Spinal cord (tissue), 10 donors: ENCODE measurements at places on chromosomes 5 and 9.

GRCh38 chr9:96137671-96138429 is 164.1 kb downstream of the HSD17B3 start:
- H3K4me3 ChIP-seq = no peak overlapping the region
- H3K27ac ChIP-seq = peak overlapping the region; percentile 88
- DNase-seq = no peak
- H3K36me3 ChIP-seq = no peaks in the 10 kb centered on the region
- H3K4me1 ChIP-seq = peaks cover 52% of the 10 kb centered on the region
- H3K27me3 ChIP-seq = no peaks in the 10 kb centered on the region

DNA sequence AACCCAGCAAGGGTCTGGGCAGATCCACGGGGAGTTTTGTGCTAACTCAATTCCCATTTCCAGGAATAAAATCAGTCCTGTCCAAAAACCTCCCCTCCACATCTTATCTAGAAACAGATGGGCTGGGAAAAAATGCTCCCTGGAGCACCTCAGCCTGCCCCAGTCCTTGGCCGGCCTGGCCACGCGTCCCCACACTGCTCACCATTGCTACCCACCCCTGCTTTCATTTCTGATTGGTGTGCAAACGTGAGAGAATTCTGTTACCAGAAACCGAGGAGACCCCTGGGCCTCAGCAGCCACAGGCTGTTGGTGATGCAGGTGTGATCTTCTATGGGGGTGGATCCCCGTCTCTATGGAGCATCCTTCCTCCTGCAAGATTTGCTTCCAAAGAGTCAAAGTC is 38.0 kb upstream of the OLFM1 start:
- peaks cover 21% of the 10 kb centered on the region for H3K4me1 ChIP-seq
- no peak for DNase-seq
- no peak overlapping the region for H3K27ac ChIP-seq
- no peaks in the 10 kb centered on the region for H3K36me3 ChIP-seq

DNA sequence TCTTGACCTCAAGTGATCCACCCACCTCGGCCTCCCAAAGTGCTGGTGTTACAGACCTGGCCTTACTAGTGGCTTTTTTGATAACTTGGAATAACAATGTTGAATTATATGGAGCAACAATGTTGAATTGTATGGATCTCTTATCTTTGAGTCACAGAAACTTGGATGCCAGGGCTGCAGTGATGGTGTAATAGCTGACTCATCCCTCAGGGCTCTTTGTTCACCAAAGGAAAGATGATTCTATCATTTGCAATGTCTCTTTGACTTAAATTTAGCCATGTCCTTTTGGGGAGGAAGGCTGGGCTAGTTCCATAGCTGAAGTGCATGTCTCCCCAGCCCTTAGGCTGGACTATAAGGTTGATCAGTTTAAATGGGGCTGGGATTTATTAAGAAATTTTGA is 172.3 kb downstream of the PDZD2 start:
- peaks cover 21% of the 10 kb centered on the region for H3K4me1 ChIP-seq
- no peak overlapping the region for H3K4me3 ChIP-seq
- no peak for DNase-seq
- H3K27ac ChIP-seq = no peak overlapping the region
- H3K27me3 ChIP-seq = no peaks in the 10 kb centered on the region

DNA sequence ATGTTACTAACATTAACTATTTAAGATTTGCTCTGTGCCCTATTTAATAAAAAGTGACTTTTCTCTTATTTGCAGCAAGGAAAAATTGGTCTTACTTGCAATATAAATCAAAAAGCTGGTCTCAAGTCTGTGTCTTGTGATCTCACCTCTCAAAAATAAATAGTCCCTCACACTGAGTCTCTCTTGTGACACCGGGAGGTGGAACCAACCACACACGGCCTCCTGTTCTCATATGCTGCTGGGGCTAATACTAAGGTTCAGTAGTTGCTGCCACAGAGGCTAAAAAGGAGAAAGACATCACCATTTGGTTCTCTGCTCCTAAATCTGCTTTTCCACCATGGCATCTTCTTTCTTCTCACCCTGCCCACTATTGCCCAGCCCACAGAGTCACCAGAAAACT is 175.8 kb upstream of the FTMT start:
- no peaks in the 10 kb centered on the region for H3K36me3 ChIP-seq
- no peak overlapping the region for H3K4me3 ChIP-seq
- no peaks in the 10 kb centered on the region for H3K4me1 ChIP-seq
- DNase-seq = no peak

GRCh38 chr5:138139781-138140090 is 508 bp upstream of the NME5 start:
- no peaks in the 10 kb centered on the region for H3K4me1 ChIP-seq
- no peaks in the 10 kb centered on the region for H3K36me3 ChIP-seq
- H3K4me3 ChIP-seq = peak overlapping the region; percentile 77
- DNase-seq = no peak

GRCh38 chr9:38178237-38178636 is 109.2 kb upstream of the SHB start:
- no peaks in the 10 kb centered on the region for H3K36me3 ChIP-seq
- no peak overlapping the region for H3K4me3 ChIP-seq
- H3K27ac ChIP-seq = no peak overlapping the region
- H3K27me3 ChIP-seq = no peaks in the 10 kb centered on the region
- DNase-seq = no peak

- DNase-seq = no peak
- H3K4me1 ChIP-seq = no peaks in the 10 kb centered on the region
- H3K4me3 ChIP-seq = no peak overlapping the region
- H3K27ac ChIP-seq = no peak overlapping the region
Measured at GRCh38 chr5:136104306-136104965, 28.2 kb upstream of the SMAD5 start.

GRCh38 chr9:13568841-13569601 is 289.5 kb upstream of the MPDZ start:
- peak overlapping the region; percentile 17 for H3K4me3 ChIP-seq
- DNase-seq = peak; percentile 69
- H3K27me3 ChIP-seq = no peaks in the 10 kb centered on the region
- H3K4me1 ChIP-seq = peaks cover 20% of the 10 kb centered on the region
- peak overlapping the region; percentile 82 for H3K27ac ChIP-seq

GRCh38 chr9:109335929-109336328 is 15.1 kb upstream of the EPB41L4B start:
- no peak overlapping the region for H3K4me3 ChIP-seq
- no peaks in the 10 kb centered on the region for H3K27me3 ChIP-seq
- no peak for DNase-seq

GRCh38 chr9:130635721-130636647 is 28.4 kb upstream of the PRDM12 start:
- peaks cover 67% of the 10 kb centered on the region for H3K36me3 ChIP-seq
- no peak overlapping the region for H3K27ac ChIP-seq
- H3K27me3 ChIP-seq = no peaks in the 10 kb centered on the region
- peaks cover 19% of the 10 kb centered on the region for H3K4me1 ChIP-seq
- DNase-seq = no peak

GRCh38 chr5:6395621-6396020 is 17.3 kb upstream of the MED10 start:
- H3K36me3 ChIP-seq = no peaks in the 10 kb centered on the region
- H3K4me3 ChIP-seq = no peak overlapping the region
- DNase-seq = no peak

DNA sequence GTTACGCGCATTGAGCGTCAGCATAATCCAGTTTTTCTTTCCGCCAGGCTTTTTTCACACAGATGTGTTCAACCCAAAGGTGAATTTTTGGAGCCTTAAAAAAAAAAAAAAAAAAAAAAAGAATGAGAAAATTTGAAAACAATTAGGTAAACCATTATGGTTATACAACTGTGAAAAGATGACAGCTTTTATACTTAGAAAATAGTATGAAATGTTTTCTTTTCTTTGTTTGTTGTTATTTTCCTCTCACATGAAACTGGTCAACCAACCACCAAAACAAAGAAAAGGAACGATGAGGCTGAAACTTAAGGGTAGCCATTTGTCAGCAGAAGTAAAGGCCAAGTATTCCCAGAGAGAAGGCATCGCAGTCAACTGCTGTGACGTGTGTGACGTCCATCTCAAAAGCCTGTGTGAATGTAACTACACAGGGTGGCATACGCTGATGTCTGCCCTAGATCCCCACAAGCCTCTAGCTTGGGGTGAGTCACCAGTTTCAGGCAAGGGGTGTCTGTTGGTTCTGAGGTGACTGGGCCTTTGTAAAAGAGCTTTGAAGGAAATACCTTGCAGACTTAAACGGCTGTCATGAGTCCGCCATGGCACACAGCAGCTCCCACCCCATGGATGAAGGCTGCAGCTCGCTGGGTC is 182.9 kb downstream of the AOPEP start:
- no peak for DNase-seq
- no peak overlapping the region for H3K4me3 ChIP-seq
- no peak overlapping the region for H3K27ac ChIP-seq
- no peaks in the 10 kb centered on the region for H3K36me3 ChIP-seq
- H3K27me3 ChIP-seq = no peaks in the 10 kb centered on the region

DNA sequence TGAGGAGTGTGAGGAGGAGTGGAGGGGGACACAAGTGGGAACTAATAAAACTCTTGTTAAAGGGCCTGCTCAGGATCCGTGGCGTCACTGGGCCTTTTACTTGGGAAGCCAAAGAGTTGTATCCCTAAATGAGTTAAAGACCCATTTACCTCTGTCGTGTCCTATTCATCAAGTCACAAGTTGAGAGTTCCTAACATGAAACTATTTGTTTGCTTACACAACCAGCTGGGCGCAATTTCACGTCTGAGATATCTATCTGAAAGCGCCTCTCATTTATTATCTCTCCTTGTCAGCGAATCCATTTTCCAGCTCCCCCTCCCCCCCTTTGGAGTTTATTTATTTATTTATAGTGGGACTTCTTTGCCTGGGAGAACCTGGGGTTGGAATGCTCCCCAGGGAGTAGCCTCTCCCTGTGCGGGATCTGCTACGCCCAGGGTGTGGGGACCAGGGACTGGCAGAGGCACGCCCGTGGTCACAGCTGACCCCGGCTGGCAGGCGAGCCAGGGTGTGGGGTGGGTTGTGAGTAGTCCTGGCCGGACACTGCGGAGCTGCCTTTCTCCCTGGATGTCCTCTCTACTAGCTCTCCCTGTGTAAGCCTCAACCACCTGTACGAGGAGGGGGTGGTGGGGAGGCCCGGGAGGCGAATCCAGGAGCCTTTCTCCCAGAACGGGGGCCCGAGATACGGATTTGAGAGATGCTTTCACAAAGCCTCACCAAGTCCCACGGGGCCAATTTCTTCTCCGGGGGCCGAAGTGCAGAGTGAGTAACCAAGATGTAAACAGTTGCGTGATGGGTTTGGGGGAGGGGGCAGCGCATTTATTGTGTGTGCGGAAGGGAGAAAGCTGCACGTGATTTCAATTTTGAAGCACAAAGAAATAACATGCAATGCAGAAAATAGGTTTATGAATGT is 15.3 kb downstream of the NR2F1 start:
- peaks cover 62% of the 10 kb centered on the region for H3K4me1 ChIP-seq
- peaks cover 26% of the 10 kb centered on the region for H3K27me3 ChIP-seq
- peak overlapping the region; percentile 51 for H3K4me3 ChIP-seq
- peaks cover 34% of the 10 kb centered on the region for H3K36me3 ChIP-seq
- no peak for DNase-seq

DNA sequence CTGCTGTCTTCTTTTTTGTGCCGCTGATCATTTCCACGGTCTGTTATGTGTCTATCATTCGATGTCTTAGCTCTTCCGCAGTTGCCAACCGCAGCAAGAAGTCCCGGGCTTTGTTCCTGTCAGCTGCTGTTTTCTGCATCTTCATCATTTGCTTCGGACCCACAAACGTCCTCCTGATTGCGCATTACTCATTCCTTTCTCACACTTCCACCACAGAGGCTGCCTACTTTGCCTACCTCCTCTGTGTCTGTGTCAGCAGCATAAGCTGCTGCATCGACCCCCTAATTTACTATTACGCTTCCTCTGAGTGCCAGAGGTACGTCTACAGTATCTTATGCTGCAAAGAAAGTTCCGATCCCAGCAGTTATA is 17.1 kb downstream of the F2R start:
- peaks cover 6% of the 10 kb centered on the region for H3K36me3 ChIP-seq
- no peak overlapping the region for H3K27ac ChIP-seq
- H3K27me3 ChIP-seq = no peaks in the 10 kb centered on the region
- H3K4me3 ChIP-seq = no peak overlapping the region

- no peak for DNase-seq
- peaks cover 4% of the 10 kb centered on the region for H3K36me3 ChIP-seq
- H3K4me1 ChIP-seq = peaks cover 19% of the 10 kb centered on the region
- H3K27ac ChIP-seq = no peak overlapping the region
- H3K27me3 ChIP-seq = no peaks in the 10 kb centered on the region
Measured at GRCh38 chr9:81673310-81673709, 16.0 kb downstream of the TLE1 start.

DNA sequence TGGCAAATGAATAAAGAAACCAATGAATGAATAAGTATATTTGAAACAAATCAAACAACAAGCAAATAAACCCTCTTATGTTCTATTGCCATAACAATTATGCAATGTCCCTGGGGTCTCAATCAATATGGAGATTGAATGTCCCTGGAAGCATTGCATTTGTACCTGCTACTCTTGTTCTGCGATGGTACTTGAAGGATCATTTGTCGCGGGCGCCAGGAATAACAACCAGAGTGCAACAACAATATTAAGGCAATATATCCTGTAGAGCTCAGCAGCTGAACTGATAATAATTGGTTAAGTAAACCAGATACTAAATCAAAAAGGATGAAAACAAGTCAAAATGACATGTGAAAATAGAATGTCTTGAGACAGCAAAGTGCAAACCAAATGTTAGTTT is 1001.9 kb upstream of the NUDT12 start:
- no peak overlapping the region for H3K27ac ChIP-seq
- no peaks in the 10 kb centered on the region for H3K4me1 ChIP-seq
- no peak for DNase-seq
- no peaks in the 10 kb centered on the region for H3K36me3 ChIP-seq
- H3K27me3 ChIP-seq = no peaks in the 10 kb centered on the region
- H3K4me3 ChIP-seq = no peak overlapping the region

GRCh38 chr5:80884929-80885328 is 75.2 kb upstream of the RASGRF2 start:
- H3K27ac ChIP-seq = no peak overlapping the region
- no peaks in the 10 kb centered on the region for H3K27me3 ChIP-seq
- H3K4me1 ChIP-seq = no peaks in the 10 kb centered on the region

- no peak for DNase-seq
- no peaks in the 10 kb centered on the region for H3K36me3 ChIP-seq
- no peak overlapping the region for H3K27ac ChIP-seq
- peaks cover 9% of the 10 kb centered on the region for H3K4me1 ChIP-seq
- no peak overlapping the region for H3K4me3 ChIP-seq
- no peaks in the 10 kb centered on the region for H3K27me3 ChIP-seq
Measured at GRCh38 chr9:98175762-98176161, 16.7 kb downstream of the CORO2A start.

GRCh38 chr9:113042884-113043657 is 13.5 kb downstream of the ZFP37 start:
- no peaks in the 10 kb centered on the region for H3K27me3 ChIP-seq
- peaks cover 15% of the 10 kb centered on the region for H3K36me3 ChIP-seq
- no peak for DNase-seq
- no peak overlapping the region for H3K27ac ChIP-seq
- H3K4me3 ChIP-seq = no peak overlapping the region
- H3K4me1 ChIP-seq = no peaks in the 10 kb centered on the region

DNA sequence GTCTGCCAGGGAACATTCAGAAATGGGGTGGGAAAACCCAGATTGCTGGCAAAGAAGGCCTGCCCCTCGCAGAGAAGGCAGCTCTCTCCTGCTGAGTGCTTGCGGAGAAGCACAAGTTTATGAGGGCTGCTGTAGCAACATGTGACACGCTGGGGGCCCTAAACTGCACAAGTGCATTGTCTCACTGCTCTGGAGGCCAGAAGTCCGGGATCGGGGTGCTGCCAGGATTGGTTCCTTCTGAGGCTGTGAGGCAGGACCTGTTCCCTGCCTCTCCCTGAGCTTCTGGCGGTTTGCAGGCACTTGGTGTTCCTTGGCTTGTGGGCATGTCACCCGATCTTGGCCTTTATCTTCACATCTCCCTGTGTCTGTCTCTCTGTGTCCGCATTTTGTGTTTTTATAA is 75.6 kb upstream of the NEURL1B start:
- H3K36me3 ChIP-seq = no peaks in the 10 kb centered on the region
- H3K4me3 ChIP-seq = no peak overlapping the region
- no peak for DNase-seq
- H3K27me3 ChIP-seq = no peaks in the 10 kb centered on the region
